ENCODE measurements at places on chromosomes 5 and 9.

- DNase-seq, result no peak
Measured at GRCh38 chr9:19146441-19147024, 19.2 kb upstream of the PLIN2 start.

GRCh38 chr9:136328011-136328621 is 777 bp downstream of the GPSM1 start:
- DNase-seq, result no peak

GRCh38 chr9:68802525-68803015 is 97.5 kb downstream of the PIP5K1B start:
- no peak for DNase-seq

DNA sequence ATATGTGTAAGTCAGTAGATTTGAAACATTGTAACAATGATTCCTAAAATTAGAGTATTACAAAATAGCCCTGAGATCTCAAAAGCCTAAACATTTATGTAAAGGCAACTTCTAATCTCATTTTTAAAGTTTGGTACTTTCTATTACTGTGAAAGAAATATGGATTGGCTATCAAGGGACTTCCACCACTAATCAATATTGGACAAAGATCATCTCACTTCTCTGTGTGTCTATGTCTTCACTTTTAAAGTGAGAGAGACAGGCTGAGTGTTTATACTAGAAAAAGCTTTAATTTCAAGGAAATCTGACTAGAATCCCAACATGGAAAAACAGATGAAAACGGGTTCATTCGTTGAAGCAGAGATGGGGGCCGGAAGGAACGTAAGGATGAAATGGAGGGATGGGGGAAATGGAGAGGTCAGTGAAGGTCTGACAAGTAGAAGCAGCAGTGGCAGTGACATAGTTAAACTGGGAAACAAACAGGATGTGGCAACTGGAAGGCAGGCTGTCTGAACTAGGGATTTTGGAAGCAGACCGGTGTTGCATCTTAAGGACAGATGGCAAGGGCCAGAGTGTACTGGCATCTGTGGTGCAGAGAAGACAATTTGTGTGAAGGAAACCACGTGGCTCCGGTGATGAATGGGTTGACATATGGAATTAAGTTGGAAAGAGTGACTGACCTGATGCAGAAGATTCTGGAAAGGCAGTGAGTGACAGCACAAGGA is 60.8 kb downstream of the PDE4D start:
- DNase-seq, result no peak

DNA sequence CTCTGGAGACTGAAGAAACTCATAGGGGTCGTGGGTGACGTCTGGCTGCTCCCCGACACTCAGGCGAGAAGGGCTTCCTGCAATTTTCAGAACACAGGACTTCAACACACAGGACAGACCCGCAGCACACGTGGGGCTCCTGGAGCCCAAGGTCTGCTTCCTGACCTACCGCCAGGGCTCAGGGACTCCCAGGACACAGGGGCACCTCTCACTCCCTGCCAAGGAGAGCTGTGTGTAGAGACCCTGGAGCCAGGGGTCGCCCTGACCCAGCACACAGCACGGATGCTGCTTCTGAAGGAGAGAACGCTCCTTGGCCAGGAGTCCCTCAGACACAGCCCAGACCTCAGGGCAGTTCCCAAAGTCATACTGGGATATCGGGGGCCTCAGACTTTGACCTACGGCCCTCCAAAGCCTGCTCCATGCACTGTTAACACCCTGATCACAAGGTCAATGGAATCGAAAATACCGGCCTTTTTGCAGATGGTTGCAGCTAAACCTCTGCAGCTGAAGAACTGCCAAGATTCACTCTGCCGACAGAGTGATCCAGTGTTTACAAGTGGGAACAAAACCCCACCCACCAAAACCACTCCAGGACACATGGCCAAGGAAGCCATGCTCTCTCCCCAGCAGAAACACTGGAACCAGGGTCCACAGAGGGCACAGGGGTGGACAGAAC is 13.8 kb upstream of the ZDHHC11 start:
- no peak for DNase-seq

DNA sequence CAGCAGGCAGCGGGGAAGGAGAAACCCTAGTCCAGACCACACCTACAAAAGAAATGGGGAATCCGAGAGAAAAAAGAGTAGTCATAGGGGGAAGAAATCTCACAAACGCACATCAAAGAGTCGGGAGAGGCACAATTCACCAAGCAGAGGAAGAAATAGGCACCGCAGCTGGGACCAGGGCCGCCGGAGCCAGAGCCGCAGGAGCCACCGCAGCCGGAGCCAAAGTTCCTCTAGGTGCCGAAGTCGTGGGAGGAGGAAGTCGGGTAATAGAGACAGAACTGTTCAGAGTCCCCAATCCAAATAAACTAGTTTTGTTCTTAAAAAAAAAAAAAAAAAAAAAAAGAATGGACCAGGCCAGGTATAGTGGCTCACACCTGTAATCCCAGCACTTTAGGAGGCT is 29.3 kb downstream of the REEP5 start:
- no peak for DNase-seq

DNA sequence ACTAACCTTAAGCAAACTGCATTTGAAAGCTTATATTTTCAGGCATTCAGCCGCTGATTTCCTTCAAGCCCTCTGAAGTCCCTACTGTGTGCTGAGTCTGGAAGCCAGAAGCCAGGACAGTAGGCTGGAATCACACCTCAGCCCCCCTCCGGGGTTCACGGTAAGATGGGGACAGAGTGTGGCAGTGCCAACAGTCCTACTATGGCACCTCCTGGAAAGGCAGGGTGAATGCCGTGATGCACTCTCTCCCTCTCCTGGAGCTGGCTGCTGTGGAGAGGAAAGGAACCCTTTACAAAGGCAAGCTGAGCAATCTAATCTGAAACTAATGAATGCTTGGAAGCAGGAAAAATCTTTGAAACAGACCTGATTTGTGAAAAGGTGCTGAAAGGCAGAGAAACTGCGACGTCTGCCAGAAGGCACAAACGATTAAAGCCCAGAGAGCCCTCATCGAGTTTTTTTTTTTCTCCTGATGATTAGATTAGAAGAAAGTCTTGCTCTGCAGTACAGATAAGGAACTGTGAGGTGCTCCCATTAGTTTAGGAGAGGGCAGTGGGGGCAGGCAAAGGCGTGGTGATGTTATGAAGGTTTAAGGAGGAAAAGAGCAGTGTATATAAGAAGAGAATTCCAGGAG is 21.0 kb downstream of the ANKH start:
- DNase-seq, result no peak

- peak; percentile 51 for DNase-seq
Measured at GRCh38 chr9:135602789-135603481, 36.4 kb downstream of the GLT6D1 start.

- no peak for DNase-seq
Measured at GRCh38 chr5:82511134-82511533, 233.0 kb upstream of the RPS23 start.
